CD4-positive, alpha-beta T cell treated with Interferon gamma for 1 hour (primary cell): ENCODE measurements at places on chromosomes 6 and 20.
A peak's percentile ranks its signal among the peaks of the same experiment; 100 is the strongest.

DNA sequence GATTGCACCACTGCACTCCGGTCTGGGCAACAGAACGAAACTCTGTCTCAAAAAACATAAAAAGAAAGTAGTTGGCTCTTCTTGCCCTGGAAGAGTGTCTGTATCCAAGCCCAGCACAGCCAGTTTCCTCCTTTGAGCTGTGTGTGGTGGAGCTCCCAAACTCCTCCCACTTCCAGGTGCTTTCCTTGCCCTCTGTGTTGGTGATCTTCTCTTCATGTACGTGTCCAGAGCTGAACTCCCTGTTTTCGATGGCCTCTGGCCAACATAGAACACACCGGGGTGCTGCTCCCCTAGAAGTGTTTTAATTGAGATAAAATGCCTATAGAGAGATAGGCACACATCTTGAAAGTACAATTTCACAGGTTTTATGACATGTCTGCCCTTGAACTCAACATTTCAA lies 16.7 kb upstream of the SGK2 start:
- DNase-seq, result no peak

DNA sequence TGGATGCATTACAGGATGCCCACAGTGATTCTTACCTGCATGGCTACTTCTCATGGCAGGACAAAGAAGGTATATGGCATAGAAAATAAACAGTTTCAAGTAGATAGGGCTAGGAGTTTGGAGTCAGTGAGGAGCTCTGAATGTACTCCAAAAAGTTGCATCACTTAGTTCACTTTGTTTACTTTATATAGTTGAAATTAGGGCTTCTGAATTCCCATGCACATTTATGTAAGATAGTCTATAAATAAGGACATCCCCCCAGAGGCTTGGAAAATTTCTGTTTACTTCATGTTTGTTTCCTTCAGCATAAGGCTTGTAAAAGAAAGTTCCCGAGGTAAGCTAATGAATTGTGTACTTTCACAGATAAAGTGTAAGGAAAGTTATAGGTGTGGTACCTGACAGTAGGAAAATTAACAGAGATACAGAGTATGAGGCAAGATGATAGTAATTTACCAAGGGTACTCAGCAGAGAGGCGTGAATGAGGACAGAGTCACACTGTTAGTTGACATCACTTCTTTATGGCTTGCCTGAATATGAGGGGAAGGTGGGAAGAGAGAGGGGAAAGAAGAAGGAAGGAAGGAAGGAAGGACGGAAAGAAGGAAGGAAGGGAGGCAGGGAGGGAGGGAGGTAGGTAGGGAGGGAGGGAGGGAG lies 51.1 kb downstream of the ADTRP start:
- DNase-seq, result no peak

- no peak for DNase-seq
Measured at GRCh38 chr6:34466242-34467185, 638 bp downstream of the PACSIN1 start.

DNA sequence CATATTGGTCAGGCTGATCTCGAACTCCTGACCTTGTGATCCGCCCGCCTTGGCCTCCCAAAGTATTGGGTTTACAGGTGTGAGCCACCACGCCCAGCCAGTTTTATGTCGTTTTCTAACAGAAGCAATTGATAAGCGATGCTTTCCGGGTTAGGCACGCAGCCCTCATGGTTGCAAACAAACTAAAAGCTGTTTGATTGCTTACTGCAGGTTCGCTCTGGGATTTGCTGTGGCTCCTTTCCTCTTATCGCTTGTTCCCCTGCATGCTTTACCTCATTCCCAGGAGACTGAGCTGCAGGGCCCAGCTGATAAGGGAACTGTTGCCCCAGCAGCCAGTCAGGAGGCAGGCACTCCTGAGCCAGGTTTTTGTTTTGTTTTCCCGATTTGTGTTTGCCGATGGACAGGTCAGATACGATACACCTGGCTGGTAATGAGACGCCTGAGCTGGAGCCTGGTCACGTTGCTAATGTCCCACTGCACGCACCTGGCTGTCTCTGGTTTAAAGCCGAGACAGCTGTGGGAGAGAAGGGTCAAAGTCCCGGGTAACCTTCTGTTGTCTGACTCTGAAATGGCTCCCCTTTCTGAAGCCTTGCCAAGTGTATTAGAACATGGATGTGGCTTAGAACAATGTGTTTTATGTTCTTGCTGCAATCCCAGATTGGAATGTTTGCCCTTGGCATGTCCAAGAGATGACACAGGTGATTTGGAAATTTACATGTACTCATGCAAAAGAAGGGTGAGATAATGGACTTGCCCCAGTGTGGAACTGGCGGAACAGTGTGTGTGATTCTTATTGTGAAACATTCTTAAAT lies 19.9 kb downstream of the DSP start:
- DNase-seq, result no peak

DNA sequence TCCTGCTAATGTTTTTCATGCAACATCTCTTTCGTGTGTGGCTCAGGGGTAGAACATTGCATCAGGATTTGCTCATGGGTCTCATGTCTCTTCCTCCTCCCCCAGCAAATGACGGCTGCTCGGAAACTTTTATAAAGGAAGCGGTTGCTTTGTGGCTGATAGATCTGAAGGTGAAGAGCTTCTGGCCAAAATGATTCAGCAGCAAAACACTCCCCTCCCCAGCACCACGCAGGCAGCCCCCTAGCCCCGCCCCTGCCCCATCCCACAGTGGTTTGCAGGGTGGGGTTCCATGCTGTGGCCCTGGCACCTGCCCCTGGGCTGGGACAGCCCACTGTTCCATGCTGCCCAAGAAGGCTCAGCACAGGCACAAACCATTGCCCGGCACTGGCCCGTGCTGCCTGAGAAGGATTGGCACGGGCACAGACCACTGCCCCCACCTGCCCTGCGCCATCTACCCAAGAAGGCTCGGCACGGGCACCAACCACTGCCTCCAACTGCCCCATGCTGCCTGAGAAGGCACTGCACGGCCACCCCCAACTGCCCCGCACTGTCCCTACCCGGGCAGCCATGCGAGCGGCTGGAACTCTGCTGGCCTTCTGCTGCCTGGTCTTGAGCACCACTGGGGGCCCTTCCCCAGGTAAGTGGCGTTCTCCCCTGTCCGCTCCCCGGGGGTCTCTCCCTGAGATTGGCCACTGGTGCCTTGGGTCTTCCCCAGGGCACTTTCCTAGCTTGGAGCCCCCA lies at the start of gene CST7:
TSS of gene CST7 (plus strand) at position 331 of the 741 bp plus-strand sequence. CDS start at position 568, 237 bp downstream.
- DNase-seq, result peak; percentile 83

GRCh38 chr6:26065952-26066380 lies 21.3 kb upstream of the HFE start:
- DNase-seq, result peak; percentile 57

DNA sequence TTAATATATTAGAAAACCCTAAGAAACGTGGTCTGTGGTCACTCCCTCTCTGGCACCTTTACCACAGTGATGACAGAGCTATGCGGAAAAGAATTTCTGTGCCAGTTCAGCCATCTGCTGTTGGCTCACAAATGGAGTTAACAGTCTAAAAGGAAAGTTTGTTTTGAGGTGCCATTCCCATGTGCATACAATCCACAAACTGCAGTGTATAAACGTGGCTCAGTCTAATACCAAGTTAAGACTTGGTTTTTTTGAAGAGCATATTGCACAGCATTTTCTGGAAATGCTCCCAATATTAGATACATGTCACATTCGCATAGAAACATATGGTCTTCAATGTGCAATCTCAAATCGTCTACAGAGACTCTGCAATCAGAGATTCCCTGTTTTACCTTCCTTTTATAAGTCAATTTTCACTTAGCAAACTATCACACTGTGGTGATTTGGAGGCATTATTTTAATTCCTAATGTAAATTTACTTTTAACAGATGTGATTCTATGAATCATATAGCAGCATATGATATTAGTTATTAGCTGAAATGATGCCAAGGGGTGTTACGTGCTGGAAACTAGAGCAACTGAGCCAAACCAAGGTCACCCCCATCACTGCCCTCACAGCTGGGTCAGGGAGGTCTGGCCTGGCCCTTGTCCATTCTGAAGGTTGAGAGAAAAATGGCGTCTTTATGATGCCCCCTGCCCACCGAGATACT lies 383.5 kb downstream of the PRKN start:
- no peak for DNase-seq

- peak; percentile 72 for DNase-seq
Measured at GRCh38 chr6:90294989-90295853, 1.4 kb downstream of the BACH2 start.

GRCh38 chr20:4600308-4601014 lies 121.2 kb upstream of the PRND start:
- no peak for DNase-seq

DNA sequence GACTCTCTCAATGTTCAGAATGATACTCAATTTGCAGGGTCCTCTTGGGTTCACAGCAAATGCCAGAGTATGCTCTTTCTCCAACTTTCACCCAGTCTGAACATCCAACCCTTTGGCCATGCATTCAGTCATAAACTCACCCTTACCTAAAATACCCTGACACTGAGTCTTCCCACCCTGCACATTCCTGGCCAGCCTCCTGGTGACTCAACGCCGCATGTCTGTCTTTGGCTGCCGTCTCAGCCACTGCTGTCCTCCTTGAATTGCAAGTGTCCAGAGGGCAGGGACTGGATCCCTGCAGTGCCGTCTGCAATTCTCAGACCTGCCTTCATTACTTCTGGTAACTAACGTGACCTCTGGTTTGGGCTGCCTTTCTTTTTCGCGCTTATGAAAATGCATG lies 593.4 kb downstream of the QKI start:
- DNase-seq, result no peak

GRCh38 chr6:15713325-15713724 lies 50.5 kb upstream of the DTNBP1 start:
- DNase-seq, result no peak

DNA sequence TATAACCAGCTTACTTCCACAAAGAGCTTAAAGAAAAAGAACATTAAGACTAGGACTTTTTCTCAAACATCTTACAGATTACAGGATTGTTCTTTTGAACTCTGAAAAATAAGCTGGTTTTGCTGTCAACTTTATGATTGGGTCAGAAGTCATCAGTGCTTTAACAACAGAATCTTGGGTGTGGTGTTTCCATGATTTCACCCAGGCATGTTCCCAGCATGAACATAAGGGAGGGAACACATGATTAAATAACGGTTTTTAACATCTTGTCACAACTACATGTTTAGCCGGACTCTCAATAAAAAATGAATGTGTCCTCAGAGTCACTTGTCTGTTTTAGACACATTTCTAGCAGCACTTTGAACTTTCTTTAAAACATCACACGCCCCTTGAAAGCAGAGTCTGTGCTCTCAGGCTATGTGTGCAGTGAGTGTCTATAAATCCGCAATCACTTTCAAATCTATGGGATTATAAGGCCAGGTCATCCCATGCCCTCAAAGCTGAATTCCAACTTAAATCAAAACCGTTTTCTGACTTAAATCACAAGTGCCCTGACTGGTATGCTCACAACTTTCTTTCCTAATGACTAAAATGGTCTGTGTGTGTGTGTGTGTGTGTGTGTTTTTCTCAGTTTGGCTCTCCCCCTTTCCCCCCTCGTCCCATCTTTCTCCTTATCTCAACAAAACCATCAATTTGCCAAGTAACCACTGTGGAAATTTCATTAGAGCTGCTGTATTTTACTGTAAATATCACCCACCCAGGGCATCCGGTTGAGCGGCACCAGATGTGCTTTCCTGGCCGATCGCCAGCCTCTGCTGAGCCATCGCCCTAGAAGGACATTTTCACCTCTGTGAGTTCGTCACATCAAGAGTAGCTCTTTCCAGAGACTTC lies 216.8 kb upstream of the DTNBP1 start:
- DNase-seq, result peak; percentile 27

- no peak for DNase-seq
Measured at GRCh38 chr6:149489967-149490366, 5.2 kb upstream of the ZC3H12D start.

GRCh38 chr6:42049948-42050296 lies 402 bp upstream of the TAF8 start:
- DNase-seq, result peak; percentile 42

- DNase-seq, result no peak
Measured at GRCh38 chr6:89317067-89317466, 2.0 kb upstream of the GABRR2 start.

DNA sequence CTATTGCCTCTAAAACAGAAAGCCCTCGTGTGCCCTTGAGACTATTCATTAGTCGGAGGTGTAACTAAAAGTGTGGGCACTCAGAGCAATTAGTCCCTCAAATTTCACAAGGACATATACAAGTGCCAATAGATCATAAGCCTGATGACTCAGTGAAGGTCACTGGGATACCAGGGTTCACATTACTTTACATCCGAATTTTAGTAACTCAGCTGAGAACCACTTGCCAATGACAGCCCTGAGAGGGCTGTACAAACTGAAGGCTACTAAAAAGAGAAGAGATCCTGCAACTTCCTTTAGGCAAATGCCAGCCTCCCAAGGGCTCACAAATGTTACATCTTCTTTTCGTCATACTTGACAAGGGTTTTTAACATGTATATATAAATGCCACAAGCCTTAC lies 369.6 kb downstream of the TENT5A start:
- DNase-seq, result no peak

- DNase-seq, result no peak
Measured at GRCh38 chr6:108959972-108960582, 111.9 kb downstream of the ARMC2 start.
